ENCODE measurements at places on chromosomes 5 and 9. TPM values are rescaled to one million over a fixed set of nuclear protein-coding genes. Genes with fewer than 3 reads are reported as not detected.

GRCh38 chr5:25516141-25516540, 871.4 kb upstream of the CDH10 start:
- no peak for DNase-seq

- no peak for DNase-seq
Observed at GRCh38 chr5:123220621-123221146, 131.6 kb downstream of the PRDM6 start.

DNA sequence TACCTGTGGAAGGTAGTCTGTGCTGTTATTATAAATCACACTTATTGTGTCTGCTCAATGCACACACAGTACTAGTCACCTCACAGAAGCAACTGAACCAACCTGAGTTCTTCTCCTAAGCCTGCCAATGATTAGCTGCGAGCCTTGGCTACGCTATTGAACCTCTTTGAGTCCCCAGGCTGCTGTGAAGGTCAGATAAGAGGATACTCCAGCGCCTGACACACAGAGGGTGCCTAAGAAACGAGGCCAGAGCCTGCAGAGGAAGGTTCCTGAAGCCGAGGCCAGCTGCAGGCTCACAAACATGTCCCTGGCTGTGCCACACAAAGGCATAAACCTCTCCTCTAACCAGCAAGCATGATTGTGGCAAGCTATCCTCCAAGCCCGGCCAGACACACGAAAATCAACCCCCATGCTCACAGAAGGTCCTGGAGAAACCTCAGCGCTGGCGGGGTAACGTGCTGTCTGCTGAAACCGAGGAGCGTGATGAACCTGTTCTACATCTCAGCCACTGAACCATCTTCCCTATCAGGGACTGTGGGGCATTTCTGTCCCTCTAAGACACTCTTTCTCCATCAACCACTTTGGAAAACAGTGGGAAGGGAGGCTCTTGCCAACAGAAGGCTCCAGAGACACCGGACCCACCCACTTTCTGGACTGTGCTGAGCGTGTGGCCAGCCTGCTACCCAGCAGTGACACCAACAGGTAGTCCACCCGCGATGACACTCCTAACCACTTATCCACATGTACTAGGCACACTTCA, 53.2 kb upstream of the SLC25A51 start:
- DNase-seq, result no peak

BTNL9 gene
- 14.3 TPM for total RNA-seq

RBM22 gene
- 36.6 TPM for total RNA-seq
